Transverse colon (tissue), 4 donors: ENCODE measurements at places on chromosomes 2 and 18. TPM values are rescaled to one million over a fixed set of nuclear protein-coding genes. Genes with fewer than 3 reads are reported as not detected.

DNA sequence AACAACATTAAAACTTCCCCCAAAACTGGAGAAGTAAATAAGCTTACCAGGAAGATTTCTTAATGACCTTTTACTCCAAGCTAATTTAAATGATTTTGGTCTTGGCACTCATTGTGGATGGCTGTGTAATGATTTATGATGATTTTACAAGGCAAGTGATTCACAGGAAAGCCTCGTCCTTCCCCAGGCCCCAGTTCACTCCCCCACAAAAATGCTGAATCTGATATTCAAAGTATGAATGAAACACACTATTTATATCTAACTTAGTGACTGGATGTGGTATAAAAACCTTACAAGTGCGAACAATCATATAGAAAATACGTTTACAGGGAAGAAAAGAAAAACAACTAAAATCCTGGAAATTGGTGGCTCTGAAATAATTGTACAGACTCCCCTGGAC lies 49.8 kb downstream of the ZNF516 start:
- H3K36me3 ChIP-seq, result no peaks in the 10 kb centered on the region
- no peak overlapping the region for H3K4me3 ChIP-seq
- H3K27ac ChIP-seq, result peak overlapping the region; percentile 36

DNA sequence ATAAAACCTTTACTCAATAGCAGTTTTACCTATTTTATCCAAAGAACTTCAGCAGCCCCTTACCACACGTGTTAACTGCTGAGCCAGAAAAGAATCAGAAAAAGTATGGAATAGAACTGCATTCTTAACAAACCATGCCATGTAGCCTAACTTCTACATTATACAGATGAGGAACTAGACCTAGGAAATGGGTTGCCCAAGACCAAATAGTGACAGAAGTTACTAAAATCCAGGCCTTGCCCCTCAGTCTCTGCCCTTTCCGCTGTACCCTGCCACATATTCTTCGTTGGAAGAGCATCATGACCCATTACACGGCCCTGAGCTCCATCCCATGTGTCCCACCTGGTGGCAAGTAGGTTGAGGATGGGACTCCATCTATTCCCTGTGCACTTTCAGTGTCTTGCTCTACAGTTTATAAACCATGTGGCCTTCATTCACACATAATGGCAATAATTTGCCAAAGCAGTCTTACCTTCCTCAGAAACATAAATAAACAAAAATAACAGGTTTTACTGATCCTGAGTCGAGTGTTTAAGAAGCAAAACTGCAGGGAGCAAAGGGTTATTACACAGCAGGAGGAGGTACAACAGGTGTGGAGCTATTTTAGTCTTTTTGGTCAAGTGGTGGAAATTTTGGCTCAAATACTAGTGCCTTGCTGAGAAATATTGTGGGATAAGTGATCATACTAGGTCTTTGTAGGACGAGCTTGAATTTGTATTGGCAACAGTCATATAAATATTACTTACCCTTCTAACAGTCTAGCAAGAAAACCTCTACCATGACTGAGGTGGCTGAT lies 46.5 kb downstream of the HNRNPLL start:
- H3K4me1 ChIP-seq, result no peaks in the 10 kb centered on the region
- no peaks in the 10 kb centered on the region for H3K27me3 ChIP-seq
- no peak for DNase-seq
- no peak overlapping the region for H3K4me3 ChIP-seq
- H3K27ac ChIP-seq, result no peak overlapping the region
- H3K36me3 ChIP-seq, result no peaks in the 10 kb centered on the region

DNA sequence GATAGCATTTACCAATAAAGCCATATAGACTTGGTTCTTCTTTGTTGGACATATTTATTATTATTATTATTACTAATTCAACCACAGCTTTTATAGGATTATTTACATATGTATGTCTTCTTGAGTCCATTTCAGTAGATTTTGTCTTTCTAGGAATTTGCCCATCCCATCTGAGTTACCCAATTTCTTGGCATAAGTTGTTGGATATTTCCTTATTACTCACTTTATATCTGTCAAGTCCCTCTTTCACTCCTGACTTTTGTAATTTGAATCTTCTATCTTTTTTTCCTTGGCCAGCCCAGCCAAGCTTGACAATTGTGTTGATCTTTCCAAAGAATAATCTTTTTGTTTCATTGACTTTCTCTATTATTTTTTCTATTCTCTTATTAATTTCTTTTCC lies 543.7 kb downstream of the SUCLG1 start:
- no peak overlapping the region for H3K4me3 ChIP-seq
- no peak for DNase-seq
- no peaks in the 10 kb centered on the region for H3K4me1 ChIP-seq
- no peaks in the 10 kb centered on the region for H3K27me3 ChIP-seq
- no peak overlapping the region for H3K27ac ChIP-seq

GRCh38 chr2:125654226-125654625 lies 1001.7 kb upstream of the GYPC start:
- H3K4me3 ChIP-seq, result no peak overlapping the region
- no peak overlapping the region for H3K27ac ChIP-seq
- no peaks in the 10 kb centered on the region for H3K27me3 ChIP-seq
- H3K4me1 ChIP-seq, result no peaks in the 10 kb centered on the region
- H3K36me3 ChIP-seq, result no peaks in the 10 kb centered on the region
- DNase-seq, result no peak

GRCh38 chr2:122340246-122340645 lies 584.8 kb downstream of the TSN start:
- no peaks in the 10 kb centered on the region for H3K4me1 ChIP-seq
- H3K36me3 ChIP-seq, result no peaks in the 10 kb centered on the region
- H3K27me3 ChIP-seq, result no peaks in the 10 kb centered on the region

Gene RMC1
- total RNA-seq, result 34.1 TPM

Gene SH2D6
- not detected for total RNA-seq

Gene GPR17
- total RNA-seq, result not detected

Gene CDCA7
- 44.4 TPM for total RNA-seq

DNA sequence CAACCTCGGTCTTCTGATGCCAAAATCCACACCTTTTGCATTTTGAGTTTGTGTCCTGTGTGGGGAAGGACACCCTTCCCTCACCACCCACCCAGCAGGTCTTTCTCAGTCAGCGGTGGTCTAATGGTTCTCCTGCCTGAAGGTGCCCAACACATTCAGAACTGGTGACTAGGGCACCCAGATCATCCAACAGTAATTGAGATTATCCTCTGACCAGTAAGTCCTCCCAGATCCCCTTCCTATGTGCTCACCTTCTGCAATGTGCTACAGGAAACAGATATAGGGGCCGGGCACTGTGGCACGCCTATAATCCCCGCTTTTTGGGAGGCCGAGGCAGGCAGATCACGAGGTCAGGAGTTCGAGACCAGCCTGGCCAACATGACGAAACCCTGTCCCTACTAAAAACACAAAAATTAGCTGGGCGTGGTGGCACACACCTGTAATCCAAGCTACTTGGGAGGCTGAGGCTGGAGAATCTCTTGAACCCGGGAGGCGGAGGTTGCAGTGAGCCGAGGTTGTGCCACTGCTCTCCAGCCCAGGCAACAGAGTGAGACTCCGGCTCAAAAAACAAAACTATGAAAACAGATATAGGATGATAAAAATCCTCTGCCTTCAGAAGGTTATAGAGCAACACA lies 56.2 kb downstream of the REEP1 start:
- DNase-seq, result no peak
- H3K4me3 ChIP-seq, result no peak overlapping the region
- H3K27me3 ChIP-seq, result no peaks in the 10 kb centered on the region
- no peaks in the 10 kb centered on the region for H3K36me3 ChIP-seq

GRCh38 chr2:113962692-113963480 lies 73.0 kb downstream of the ACTR3 start:
- peaks cover 21% of the 10 kb centered on the region for H3K4me1 ChIP-seq
- no peak for DNase-seq
- no peak overlapping the region for H3K27ac ChIP-seq
- H3K27me3 ChIP-seq, result no peaks in the 10 kb centered on the region
- H3K36me3 ChIP-seq, result no peaks in the 10 kb centered on the region

Gene POTEI
- not detected for total RNA-seq

- H3K36me3 ChIP-seq, result no peaks in the 10 kb centered on the region
- H3K4me3 ChIP-seq, result no peak overlapping the region
- H3K4me1 ChIP-seq, result no peaks in the 10 kb centered on the region
- no peak for DNase-seq
- H3K27ac ChIP-seq, result no peak overlapping the region
Measured at GRCh38 chr2:207121784-207122183, 44.0 kb downstream of the KLF7 start.

Gene HOXD1
- 12.9 TPM for total RNA-seq

GRCh38 chr2:20174410-20174809 lies 50.5 kb downstream of the SDC1 start:
- no peak overlapping the region for H3K4me3 ChIP-seq
- H3K27me3 ChIP-seq, result no peaks in the 10 kb centered on the region
- H3K36me3 ChIP-seq, result no peaks in the 10 kb centered on the region
- no peak for DNase-seq

DNA sequence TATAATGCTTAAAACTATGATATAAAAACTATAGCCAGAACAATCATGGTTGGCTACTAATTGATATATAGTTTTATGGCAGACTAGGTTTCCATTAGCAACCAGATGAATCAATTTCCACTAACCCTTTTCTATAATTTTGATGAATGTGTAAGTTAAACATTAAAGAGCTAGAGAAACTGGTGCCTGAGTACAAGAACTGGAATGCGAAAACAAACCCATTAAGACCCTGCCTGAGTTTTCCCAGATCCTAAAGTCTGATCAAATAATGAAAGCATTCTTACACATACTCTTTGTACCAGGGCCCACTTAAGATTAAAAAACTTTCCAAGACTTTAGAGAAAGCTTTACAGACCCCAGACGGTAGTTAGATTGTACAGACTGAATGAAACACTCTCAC lies 21.3 kb downstream of the MRPL19 start:
- DNase-seq, result no peak
- no peaks in the 10 kb centered on the region for H3K4me1 ChIP-seq
- no peak overlapping the region for H3K27ac ChIP-seq
- H3K4me3 ChIP-seq, result no peak overlapping the region
- no peaks in the 10 kb centered on the region for H3K36me3 ChIP-seq

DNA sequence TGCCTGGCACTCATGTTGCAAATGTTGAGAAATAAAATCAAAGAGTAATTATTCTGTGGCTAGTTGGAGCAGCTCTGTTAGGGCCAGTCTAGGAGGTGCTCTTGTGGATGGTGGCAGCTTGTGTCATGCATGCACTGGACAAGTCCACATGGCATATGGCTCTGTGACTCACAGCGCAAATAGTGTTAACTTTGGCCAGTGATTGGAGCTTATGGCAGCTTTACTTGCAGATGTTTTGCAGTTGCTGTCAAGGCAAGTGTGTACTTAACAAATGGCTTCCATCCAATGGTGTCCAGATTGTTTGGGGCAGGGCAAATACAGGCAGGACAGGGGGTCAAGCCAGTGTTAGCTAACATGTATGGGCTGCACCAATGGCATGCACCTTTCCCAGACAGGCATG lies 26.1 kb upstream of the TMX3 start:
- H3K27ac ChIP-seq, result no peak overlapping the region
- no peaks in the 10 kb centered on the region for H3K36me3 ChIP-seq
- H3K4me3 ChIP-seq, result no peak overlapping the region
- no peak for DNase-seq

- no peak for DNase-seq
- H3K36me3 ChIP-seq, result no peaks in the 10 kb centered on the region
Measured at GRCh38 chr2:64469261-64469660, 15.3 kb downstream of the LGALSL start.

GRCh38 chr18:39455285-39455684 lies 1889.7 kb upstream of the CELF4 start:
- no peaks in the 10 kb centered on the region for H3K36me3 ChIP-seq
- H3K27ac ChIP-seq, result no peak overlapping the region
- no peaks in the 10 kb centered on the region for H3K27me3 ChIP-seq
- H3K4me3 ChIP-seq, result no peak overlapping the region

Gene IL1F10
- total RNA-seq, result not detected

- H3K36me3 ChIP-seq, result no peaks in the 10 kb centered on the region
- no peak overlapping the region for H3K4me3 ChIP-seq
- H3K27me3 ChIP-seq, result no peaks in the 10 kb centered on the region
- H3K27ac ChIP-seq, result peak overlapping the region; percentile 64
Measured at GRCh38 chr2:85704800-85705679, 10.9 kb downstream of the GNLY start.

DNA sequence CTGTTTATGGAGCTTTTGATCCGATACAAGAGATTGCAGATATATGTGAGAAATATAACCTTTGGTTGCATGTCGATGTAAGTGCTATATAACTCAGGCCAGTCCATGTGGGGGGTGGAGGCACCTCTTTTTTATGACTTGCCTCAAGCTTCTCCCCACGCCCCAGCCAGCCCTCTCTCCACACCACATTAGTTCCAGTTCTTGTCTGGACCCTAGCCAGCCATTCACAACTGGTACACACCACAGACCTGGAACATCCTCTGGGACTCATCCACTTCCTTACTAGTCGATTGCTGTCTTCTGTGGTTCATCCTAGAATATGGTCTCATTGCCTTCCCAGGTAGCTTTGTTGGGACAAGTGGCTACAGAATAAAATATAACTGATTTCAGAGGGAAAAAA lies 31.0 kb downstream of the GAD1 start:
- H3K27ac ChIP-seq, result no peak overlapping the region
- no peak overlapping the region for H3K4me3 ChIP-seq
- no peaks in the 10 kb centered on the region for H3K36me3 ChIP-seq
- H3K4me1 ChIP-seq, result no peaks in the 10 kb centered on the region
- DNase-seq, result no peak

Gene VWC2L
- not detected for total RNA-seq

GRCh38 chr2:37637190-37637860 lies 34.1 kb downstream of the CDC42EP3 start:
- H3K4me1 ChIP-seq, result no peaks in the 10 kb centered on the region
- no peak overlapping the region for H3K27ac ChIP-seq
- no peak overlapping the region for H3K4me3 ChIP-seq
- no peaks in the 10 kb centered on the region for H3K27me3 ChIP-seq
- no peaks in the 10 kb centered on the region for H3K36me3 ChIP-seq

DNA sequence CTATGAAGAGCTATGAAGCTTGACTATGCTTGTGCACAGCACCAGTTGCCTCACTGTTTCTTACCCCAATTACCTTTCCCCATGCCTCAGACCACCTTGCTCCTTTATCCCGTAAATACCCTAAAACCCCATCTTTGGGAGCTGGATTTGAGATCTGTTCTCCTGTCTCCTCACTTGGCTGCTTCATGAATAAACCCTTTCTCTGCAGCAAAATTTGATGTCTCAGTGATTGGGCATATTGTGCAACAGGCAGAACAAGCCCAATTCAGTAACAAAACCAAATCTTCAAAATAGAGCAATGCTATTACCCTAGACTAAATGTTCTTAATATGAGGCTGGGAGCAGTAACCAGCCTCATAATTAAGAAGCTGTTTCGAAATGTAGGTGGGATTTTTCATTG lies 3.5 kb upstream of the SSB start:
- H3K36me3 ChIP-seq, result no peaks in the 10 kb centered on the region
- DNase-seq, result no peak
- no peaks in the 10 kb centered on the region for H3K4me1 ChIP-seq
- H3K4me3 ChIP-seq, result no peak overlapping the region

Gene PID1
- total RNA-seq, result 54.6 TPM

Gene C2orf80
- total RNA-seq, result not detected
